ENCODE measurements at places on chromosomes 3 and 15. TPM values are rescaled to one million over a fixed set of nuclear protein-coding genes. Genes with fewer than 3 reads are reported as not detected.

DNA sequence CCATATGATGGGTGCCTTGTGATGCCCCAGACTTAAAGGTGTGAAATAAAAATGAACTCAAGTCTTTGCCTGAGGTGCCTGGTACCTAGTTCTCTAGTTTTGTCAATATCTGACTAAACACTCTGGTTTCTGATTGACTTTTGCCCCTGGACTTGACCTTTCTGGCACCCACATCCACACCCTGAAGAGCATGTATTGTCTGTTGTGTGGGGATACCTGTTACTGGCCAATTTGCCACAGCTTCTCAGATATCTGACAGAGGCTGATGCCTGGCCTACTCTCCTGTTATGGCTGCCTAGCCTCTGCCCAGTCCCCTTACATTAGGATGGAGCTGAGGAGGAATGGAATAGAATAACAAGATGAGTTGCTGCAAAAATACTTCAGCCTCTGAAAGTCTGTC is 3.6 kb downstream of the ZBTB38 start:
- DNase-seq, result no peak

DNA sequence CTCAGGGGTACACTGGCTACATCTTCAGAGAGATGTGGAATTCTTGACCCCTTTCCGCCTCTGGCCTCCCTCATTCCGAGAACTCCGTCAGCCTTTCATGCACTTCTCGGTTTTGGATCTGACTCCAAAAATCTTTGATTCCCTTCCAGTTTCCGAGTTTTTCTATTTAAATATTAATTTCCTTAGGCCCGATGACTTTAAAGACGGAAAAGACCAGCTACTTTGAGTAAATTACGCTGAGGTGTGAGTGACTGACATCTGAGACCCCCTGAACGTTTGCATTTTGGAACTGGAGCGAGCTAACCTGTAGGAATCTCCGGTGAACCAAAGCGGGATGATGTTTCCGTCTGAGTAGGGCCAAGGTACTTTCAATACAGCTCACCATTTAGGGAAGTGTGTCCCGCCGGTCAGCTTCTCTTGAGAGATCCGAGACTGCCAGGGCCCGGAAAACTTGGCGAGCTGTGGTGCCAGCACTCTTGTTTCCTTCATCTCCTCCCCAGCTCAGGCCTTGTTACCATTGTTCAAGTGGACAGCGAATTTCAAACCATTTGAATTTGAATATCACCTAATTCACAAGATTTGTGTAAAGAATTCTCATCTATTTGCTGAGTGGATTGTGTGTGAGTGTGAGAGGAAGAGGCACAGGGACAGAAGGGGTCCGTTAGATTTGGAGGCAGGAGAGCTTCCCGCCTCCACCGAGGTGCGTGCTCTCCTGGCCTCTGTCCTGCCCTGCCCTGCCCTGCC is 5.4 kb downstream of the SOX14 start:
- DNase-seq, result no peak

GRCh38 chr3:141738891-141739363 is 829 bp downstream of the RNF7 start:
- peak; percentile 49 for DNase-seq

GRCh38 chr15:47360305-47360704 is 357.0 kb upstream of the SEMA6D start:
- no peak for DNase-seq

DNA sequence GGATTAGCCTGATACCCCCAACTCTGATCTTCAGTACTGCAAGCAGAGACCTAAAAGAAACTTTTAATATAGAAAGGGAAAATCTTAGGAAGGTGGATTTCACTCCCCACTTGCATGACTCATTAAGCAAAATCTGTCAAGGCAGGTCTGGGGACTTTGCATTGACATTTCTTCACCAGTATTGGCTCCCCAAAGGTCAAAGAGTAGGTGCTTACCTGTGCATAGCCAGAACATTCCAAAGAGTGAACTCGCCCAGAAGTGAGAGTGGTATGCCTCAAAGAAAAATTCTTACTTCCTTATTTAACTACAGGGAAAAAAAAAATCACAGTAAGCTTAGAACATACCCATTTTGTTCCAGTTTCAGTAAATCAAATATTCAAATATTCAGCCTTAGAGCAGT is 140.9 kb upstream of the TP63 start:
- DNase-seq, result no peak

DNA sequence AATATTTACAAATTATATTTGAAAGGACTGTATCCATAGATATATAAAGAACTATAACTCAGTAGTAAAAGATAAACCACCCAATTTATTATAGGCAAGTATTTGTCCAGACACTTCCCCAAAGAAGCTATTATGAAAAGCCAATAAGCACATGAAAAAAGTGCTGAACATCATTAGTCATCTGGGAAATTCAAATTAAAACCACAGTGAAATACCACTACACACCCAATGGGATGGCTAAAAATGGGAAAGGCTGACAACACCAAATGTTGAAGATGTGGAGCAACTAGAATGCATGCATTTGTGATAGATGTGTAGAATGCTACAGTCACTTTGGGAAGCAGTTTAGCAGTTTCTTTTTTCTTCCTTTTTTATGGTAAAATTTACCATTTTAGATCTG is 147.0 kb downstream of the PDE8A start:
- no peak for DNase-seq

- no peak for DNase-seq
Measured at GRCh38 chr15:88873786-88874185, 21.6 kb downstream of the HAPLN3 start.

GRCh38 chr3:6785726-6786125 is 75.2 kb upstream of the GRM7 start:
- no peak for DNase-seq

DNA sequence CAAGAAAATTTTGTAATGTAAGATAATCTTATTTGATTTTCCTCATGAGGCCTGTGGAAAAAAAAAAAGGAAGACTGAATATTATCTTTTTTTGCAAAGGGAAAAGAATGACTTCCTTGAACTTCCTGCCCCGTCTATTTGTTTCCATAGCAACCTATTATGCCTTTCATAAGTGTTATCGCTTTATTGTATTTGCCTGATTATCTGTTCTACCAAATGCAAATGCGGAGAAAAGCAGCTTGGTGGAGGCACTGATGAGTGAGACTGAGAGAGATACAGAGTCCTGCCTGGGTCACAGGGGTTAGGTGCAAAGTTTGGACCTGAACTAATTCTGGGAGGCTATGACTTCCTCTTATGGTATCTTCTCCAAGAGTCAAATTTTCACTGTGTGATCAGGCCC is 334.0 kb upstream of the KCNMB2 start:
- no peak for DNase-seq

- no peak for DNase-seq
Measured at GRCh38 chr3:187291001-187291511, 481 bp downstream of the MASP1 start.

DNA sequence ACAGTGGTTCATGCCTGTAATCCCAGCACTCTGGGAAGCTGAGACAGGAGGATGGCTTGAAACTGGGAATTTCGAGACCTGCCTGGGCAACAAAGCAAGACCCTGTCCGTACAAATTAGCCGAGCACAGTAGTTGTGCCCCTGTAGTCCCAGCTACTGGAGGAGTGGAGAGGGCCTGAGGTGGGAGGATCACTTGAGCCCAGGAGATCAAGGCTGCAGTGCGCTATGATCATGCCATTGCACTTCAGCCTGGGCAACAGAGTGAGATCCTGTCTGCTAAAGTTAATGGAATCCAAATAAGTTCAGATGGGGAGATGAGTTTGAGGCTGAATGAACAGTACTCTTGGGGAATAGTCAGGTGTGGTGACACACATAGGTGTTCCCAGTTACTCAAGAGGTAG is 14.4 kb downstream of the TRIM71 start:
- no peak for DNase-seq

DNA sequence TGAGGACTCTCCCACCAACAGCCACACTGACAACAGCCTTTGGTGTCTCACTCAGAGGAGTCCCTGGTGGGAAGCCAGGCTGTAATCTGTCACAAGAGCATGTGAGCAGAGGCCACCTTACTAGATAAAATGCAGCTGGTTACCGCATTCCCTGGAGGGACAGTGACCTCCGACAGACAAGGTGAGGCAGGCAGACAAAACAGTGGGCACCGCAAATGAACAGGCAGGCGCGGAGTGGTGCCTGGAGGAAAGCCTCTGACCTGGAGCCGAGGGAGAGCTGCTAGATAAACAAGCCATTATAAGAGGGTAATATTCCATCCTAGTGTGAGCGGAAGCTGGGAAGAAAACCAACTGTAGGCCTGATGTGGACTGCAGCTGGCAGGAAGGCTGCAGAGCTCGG is 736.4 kb downstream of the FHIT start:
- no peak for DNase-seq

GRCh38 chr3:170162052-170162451 is 19.5 kb downstream of the PHC3 start:
- no peak for DNase-seq

DNA sequence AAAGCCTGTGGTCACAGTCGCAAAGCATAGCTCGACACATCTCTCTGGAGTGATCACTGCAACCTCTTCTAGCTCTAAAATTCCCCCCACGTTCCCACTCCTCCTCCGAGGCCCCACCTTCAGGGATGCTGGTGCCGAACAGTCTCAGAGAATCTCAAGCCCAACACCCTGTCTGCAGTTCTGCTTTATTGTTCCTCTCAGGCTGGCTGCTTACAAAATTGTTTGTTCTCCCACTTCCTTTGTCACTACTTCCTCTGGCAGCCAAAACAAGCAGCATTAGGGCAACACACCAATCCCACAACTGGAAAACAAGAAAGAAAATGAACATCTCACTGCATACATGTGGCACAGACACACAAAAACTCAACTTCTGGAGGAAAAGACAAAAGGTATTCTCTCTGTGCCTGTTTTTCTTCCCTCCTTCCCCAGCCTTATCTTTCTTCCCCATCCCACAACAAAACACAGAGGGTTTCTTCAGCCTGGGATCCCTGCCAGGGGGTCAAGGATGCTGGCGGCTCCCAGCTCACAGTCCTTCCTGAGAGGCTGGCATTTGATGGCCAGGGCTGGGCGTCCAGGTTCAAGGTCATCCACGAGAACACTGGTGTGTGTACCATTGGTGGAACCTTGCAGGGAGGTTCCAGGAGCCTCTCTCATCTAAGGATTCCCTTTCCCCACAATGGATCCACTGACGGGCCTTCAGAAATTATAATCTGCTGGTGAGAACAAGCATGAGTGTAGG is 108.4 kb downstream of the TMCO5A start:
- no peak for DNase-seq

GRCh38 chr3:86990734-86991481 is at the start of gene VGLL3:
Gene VGLL3, minus strand, starts transcription at chr3:86991149. Its CDS starts 406 bp downstream, at chr3:86990743.
- peak; percentile 76 for DNase-seq

DNA sequence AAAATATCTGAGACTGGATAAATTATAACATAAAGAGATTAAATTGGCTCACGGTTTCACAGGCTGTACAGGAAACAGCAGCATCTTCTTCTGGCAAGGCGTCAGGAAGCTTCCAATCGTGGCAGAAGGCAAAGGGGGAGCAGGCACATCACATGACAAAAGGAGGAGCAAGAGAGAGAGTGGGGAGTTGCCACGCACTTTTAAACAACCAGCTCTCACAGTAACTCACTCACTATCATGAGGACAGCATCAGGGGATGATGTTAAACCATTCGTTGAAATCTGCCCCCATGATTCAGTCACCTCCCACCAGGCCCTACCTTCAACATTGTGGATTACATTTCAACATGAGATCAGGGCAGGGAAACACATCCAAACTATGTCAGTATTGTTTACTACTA is 114.5 kb upstream of the SPATA16 start:
- no peak for DNase-seq

DNA sequence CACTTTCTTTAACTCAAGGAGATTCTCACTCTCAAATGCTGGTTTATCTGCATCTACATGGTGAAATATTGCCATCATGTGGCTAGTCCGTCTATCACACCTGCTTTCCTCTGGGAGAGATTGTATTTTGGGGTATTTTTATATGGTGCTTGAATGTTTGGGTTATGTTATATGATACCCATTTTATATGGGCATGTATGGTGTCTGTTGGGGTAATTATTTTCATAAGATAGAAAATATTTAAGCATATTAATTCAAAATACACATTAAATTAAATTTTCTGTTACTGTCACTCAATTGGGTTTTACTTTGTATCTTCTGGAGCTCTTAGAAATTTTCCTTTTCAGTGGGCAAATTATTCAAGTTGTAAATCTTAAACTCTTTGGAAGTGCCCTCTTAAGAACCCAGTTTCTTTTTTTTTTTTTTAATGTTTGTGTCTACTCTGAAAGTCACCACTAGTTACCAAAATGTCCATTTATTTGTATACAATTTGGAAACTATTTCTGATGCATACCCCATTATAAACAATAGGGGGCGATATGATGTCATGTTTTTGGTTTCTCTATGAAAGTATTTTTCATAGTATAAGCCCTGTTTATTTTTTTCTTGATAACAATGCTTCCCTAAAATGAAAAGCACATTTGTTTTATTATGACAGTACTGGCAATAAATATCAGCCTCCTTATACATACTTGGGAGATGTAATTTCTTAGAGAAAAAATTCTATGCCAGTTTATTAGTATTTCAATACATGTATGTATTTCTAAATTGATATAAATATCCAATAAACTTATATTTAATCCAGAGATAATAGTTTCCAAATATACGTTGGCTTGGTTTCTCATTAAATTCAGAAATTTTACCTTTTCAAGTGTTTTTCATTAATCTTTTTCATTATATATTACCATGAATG is 36.1 kb upstream of the PLSCR5 start:
- DNase-seq, result peak; percentile 37

DNA sequence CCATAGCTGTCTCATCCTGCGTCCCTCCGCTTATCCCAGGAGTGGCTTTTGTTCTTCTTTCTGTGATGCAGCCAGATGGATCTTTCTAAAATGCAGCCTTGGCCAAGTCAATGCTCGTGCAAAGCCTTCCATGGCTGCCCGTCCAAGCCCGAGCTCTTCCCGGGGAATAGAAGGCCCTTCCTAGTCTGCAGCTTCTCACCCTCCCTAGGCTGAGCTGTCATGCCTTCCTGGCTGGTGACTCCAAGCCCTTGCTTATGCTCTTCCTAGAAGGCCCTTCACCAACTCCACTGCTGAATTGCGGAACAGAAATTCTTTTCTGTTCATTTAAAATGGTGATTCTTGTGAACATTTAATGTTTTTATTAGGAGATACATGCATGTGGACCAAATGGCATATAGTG is 95.9 kb downstream of the SMAD6 start:
- no peak for DNase-seq

DNA sequence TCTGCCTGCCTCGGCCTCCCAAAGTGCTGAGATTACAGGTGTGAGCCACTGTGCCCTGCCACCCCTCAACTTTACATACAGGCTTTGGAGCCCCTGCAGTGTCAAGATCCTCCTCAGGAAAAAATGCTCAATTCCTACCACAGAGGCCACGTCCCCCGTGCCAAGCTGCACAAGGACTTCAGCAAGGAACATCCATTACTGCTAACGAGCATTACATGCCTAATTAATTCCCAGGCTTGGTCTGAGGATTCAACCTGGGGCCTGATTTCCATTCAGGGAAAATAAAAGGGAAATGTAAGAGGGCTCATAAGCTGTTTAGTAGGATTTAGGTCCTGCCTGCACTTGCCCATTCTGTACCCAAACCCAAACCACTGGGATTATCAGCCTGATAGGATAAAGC is 161.4 kb downstream of the RAB11A start:
- no peak for DNase-seq

- no peak for DNase-seq
Measured at GRCh38 chr15:87739081-87739480, 517.5 kb downstream of the NTRK3 start.

Gene TIMP4
- 2.2 TPM for total RNA-seq

Gene RASA2
- total RNA-seq, result 17.1 TPM

Gene TGM5
- not detected for total RNA-seq

Gene ZNF774
- total RNA-seq, result 1.5 TPM

Gene CHRFAM7A
- 17.5 TPM for total RNA-seq

Gene PLA2G4E
- not detected for total RNA-seq

Gene LSMEM2
- total RNA-seq, result 1.1 TPM

Gene FETUB
- not detected for total RNA-seq

Gene CADM2
- total RNA-seq, result not detected

Gene CPLX3
- total RNA-seq, result not detected

Gene UBE3A
- 51.7 TPM for total RNA-seq

Gene LXN
- not detected for total RNA-seq
